ENCODE measurements at places on chromosomes 2 and 18. TPM values are rescaled to one million over a fixed set of nuclear protein-coding genes. Genes with fewer than 3 reads are reported as not detected.

Gene FOXI3
- not detected for total RNA-seq

Gene CD226
- total RNA-seq, result 102 TPM

DNA sequence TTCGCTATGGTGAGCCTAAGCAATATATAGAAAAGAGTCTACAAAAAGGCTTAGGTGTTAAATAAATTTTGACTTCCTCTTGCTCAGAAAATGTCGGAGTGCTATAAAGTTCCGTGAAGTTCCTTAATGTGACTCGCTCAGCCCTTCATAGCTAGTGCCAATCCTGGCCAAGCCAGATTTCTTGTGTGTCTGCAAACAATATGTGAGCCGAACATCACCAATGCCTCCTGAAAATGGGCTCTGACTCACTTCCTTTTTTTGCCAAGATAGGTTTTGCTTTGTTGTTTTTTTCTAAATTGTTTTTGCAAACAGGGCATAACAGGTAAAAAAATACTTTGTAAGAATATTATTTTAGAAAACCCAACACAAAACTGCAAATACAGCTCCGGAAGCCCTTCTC, 26.1 kb downstream of the CDC42EP3 start:
- H3K4me3 ChIP-seq, result no peak overlapping the region
- H3K27me3 ChIP-seq, result no peaks in the 10 kb centered on the region
- peaks cover 17% of the 10 kb centered on the region for H3K36me3 ChIP-seq

GRCh38 chr2:152166633-152167032, 8.9 kb downstream of the STAM2 start:
- no peak overlapping the region for H3K27ac ChIP-seq
- no peaks in the 10 kb centered on the region for H3K27me3 ChIP-seq
- no peak for DNase-seq
- H3K4me1 ChIP-seq, result peaks cover 4% of the 10 kb centered on the region
- no peaks in the 10 kb centered on the region for H3K36me3 ChIP-seq

DNA sequence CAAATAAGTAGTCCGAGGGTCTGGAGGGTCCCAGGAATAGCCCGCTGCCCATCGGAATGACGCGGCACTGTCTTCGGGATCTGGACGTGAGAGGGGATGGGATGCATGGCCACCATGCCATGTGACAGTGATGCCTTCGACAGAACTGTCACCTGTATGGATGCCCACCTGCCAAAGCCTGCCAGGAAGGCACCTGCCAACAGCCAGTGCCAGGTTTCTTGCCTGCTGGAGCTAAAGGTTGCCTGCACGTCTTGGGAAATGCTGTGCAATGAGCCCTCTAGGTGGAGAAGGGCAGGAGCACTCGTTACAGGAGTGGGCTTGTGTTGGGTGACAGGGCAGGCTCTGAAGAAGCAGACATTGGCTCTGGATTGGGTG, 20.5 kb downstream of the GPR35 start:
- no peak for DNase-seq
- H3K27me3 ChIP-seq, result no peaks in the 10 kb centered on the region
- H3K4me1 ChIP-seq, result no peaks in the 10 kb centered on the region
- H3K36me3 ChIP-seq, result no peaks in the 10 kb centered on the region
- no peak overlapping the region for H3K4me3 ChIP-seq

GRCh38 chr2:12350821-12351220, 365.9 kb upstream of the TRIB2 start:
- no peak for DNase-seq
- H3K27ac ChIP-seq, result no peak overlapping the region
- H3K27me3 ChIP-seq, result no peaks in the 10 kb centered on the region
- H3K36me3 ChIP-seq, result no peaks in the 10 kb centered on the region
- H3K4me3 ChIP-seq, result no peak overlapping the region

DNA sequence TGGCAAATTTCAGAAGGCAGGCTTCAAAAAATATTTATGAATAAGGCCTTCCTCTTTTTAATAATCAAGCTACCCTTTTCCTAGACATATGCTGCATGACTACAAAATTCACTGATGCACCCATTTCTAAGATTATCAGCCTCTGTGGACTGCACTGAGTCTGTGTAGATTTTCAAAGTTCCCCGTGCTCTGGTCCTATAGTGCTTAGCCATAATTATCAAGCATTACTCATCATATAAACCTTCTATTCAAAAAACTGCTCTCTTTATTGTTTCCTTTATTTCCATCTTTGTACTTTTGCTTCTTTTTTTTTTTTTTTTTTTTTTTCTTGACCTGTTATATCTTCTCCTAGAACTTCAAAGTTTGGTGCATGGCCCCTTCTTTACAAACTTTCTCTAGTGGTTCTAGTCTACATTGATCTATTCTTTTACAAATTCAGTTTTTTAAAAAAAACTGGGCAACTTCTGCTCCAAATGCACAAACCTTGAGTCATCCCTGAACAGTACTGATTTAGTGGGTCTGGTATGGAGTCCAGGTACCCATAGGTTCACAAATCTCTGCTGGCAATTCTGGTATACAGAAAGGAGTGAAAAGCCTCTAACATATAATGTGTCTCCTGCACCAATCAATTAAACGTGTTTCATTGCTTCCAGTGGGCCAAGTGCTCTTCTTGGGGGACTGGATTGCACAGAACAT, 481.9 kb downstream of the NUP35 start:
- H3K4me1 ChIP-seq, result no peaks in the 10 kb centered on the region
- no peak overlapping the region for H3K4me3 ChIP-seq
- H3K27me3 ChIP-seq, result no peaks in the 10 kb centered on the region
- no peak for DNase-seq
- H3K36me3 ChIP-seq, result no peaks in the 10 kb centered on the region

GRCh38 chr18:10410472-10411308, 43.7 kb upstream of the APCDD1 start:
- no peak overlapping the region for H3K27ac ChIP-seq
- no peak overlapping the region for H3K4me3 ChIP-seq
- H3K4me1 ChIP-seq, result no peaks in the 10 kb centered on the region
- no peaks in the 10 kb centered on the region for H3K36me3 ChIP-seq
- H3K27me3 ChIP-seq, result no peaks in the 10 kb centered on the region

- H3K4me1 ChIP-seq, result no peaks in the 10 kb centered on the region
- H3K27ac ChIP-seq, result no peak overlapping the region
- no peaks in the 10 kb centered on the region for H3K36me3 ChIP-seq
- H3K27me3 ChIP-seq, result no peaks in the 10 kb centered on the region
- DNase-seq, result no peak
Observed at GRCh38 chr2:66538291-66538690, 103.4 kb downstream of the MEIS1 start.

Gene EXOC6B
- 19.8 TPM for total RNA-seq

GRCh38 chr2:63819765-63820717, 21.7 kb upstream of the UGP2 start:
- no peak for DNase-seq
- no peak overlapping the region for H3K4me3 ChIP-seq
- no peaks in the 10 kb centered on the region for H3K4me1 ChIP-seq
- H3K27me3 ChIP-seq, result no peaks in the 10 kb centered on the region
- H3K36me3 ChIP-seq, result no peaks in the 10 kb centered on the region

DNA sequence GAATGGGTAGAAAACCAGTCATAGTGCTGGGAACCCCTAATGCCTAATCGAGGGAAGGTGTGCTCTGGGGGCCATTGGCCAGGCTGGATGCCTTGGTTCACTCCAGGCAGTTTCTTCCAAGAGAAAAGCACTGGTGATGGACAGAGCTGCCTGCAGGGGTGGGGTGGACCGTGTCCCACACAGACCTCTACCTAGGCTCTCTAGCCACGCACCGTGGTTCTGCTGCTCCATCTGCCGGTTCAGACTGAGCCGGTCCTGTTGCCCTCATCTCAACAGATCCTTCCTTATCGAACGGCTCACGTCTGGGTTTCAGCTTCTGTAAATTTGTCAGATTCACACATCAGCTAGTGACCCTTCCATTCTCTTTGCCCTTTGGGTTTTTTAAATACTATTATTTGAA, 46.4 kb downstream of the RALB start:
- no peak for DNase-seq
- no peak overlapping the region for H3K4me3 ChIP-seq
- no peaks in the 10 kb centered on the region for H3K27me3 ChIP-seq
- no peak overlapping the region for H3K27ac ChIP-seq

GRCh38 chr18:24413148-24413547, 13.3 kb upstream of the IMPACT start:
- no peaks in the 10 kb centered on the region for H3K4me1 ChIP-seq
- no peaks in the 10 kb centered on the region for H3K36me3 ChIP-seq
- no peak overlapping the region for H3K4me3 ChIP-seq
- DNase-seq, result no peak

DNA sequence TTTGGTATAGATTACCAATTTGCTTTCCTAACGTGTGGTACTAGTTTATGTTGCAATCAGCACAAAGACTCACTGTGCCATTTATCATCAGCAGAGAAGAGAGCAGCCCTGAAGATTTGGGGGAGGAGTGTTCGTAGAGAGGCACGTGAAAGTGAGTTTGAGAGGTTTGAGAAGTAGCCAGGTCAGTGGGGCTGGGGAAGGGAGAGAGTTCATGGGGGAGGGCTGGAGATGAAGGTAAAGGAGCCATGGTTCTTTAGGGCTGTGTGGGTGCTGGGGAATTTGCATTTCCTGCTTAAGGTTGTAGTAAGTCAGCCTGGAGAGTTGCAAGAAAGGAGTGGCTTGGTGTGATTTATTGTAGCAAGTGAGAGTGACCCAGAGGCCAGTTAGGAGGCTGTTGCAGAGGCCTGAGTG, 172.1 kb downstream of the NEDD4L start:
- H3K27ac ChIP-seq, result no peak overlapping the region
- DNase-seq, result no peak
- no peak overlapping the region for H3K4me3 ChIP-seq
- H3K4me1 ChIP-seq, result no peaks in the 10 kb centered on the region
- no peaks in the 10 kb centered on the region for H3K27me3 ChIP-seq

DNA sequence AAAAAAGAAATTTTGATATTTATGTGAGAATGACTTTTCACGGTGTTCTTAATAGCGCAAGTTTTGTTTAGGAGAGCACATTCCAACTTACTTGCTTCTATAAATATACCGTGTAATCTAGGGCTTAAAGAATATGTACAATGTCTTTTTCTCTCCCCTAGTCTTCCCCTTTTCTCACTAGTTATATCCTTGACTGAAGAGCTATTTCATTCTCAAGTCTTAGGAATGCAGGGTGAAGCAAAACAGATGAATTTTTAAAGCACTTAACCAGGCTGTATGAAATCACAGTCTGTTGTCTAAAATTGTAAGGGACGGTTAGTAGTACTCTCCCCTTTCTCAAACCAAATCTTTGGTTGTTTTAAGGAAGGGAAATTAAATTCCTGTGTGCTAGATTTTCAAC, 29.6 kb upstream of the SLC30A6 start:
- H3K27me3 ChIP-seq, result no peaks in the 10 kb centered on the region
- H3K27ac ChIP-seq, result no peak overlapping the region
- no peak overlapping the region for H3K4me3 ChIP-seq
- H3K4me1 ChIP-seq, result no peaks in the 10 kb centered on the region

DNA sequence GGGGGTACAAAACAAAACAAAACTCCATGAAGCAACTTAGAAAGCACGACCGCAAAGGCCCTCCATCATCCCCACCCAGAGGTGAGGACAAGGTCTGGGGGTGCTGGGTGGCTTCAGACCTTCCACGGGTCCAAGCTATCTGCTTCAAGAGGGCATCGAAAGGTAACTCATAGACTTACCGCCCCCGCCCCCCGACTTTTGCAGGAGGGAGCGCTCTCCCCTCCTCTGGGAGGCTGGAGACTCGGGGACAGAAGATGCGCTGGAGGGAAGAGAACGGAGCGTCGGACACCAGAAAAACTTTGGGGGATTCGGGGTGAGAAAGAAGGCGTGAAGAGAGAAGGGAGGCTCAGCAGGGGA, 300 bp upstream of the STON1 start:
- no peaks in the 10 kb centered on the region for H3K4me1 ChIP-seq
- no peaks in the 10 kb centered on the region for H3K27me3 ChIP-seq
- H3K27ac ChIP-seq, result no peak overlapping the region
- H3K4me3 ChIP-seq, result peak overlapping the region; percentile 46
- DNase-seq, result no peak
